Cerebellar cortex (tissue), 1 donor: ENCODE measurements at places on chromosomes 7 and 10.
A peak's percentile ranks its signal among the peaks of the same experiment; 100 is the strongest.

GRCh38 chr10:58781873-58782488 is 269.3 kb downstream of the BICC1 start:
- peak; percentile 70 for DNase-seq

DNA sequence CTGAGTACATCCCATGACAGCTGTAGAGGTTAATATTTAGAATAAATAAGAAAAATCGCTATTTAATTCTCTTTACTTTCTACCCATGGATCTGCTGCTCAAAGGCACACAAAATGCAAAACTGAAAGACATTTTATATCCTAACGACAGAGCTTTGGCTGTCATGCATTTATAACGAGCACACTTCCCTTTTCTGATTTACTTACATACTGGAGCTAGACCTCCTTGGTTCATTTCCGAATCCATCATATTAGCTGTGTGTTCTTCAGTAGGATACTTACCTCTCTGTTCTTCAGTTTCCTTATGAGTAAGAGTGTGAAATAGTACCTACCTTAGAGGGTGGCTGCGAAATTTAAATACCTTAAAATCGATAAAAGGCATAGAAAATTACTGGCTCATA is 10.9 kb downstream of the CALCR start:
- DNase-seq, result no peak

GRCh38 chr7:82672078-82672477 is 228.5 kb upstream of the CACNA2D1 start:
- DNase-seq, result no peak

DNA sequence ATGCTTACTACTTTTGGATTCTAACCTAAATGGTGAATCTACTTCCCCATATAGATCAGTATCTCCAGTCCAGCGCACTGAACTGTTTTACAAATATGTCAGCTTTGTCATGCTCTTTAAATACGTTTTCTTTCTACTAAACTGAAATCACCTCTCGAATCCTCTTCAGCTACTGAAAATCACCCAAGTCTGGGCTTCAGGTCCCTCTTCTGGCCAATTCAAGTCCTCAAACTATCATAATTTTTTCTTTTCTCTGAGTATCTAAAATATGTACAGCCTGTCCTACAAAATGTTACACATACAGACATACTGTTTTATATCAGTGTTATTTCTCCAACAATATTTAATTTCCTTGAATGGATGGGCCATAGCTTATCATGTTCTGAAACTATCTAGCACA is 84.2 kb downstream of the CACNA2D1 start:
- no peak for DNase-seq

DNA sequence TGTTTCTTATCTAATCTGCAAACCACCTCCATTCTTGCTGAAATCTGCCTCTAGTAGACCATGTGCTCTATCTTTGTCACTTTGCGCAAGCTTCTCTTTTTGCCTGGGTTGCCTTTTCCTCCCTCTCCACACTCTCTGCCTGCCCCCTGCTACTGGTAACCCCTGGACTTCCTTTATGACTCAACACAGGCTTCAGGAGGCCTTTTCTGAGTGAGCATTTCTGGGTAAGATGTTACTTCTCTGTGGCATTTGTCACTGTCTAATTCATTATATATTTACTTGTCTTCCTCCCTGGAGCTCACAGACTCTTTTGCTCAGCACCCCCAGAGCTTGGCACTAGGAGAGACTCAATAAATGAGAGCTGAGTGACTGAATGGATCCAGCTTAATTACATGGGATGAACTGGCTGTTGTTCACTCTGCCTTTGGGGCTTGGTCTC is 8.4 kb downstream of the GOLGA7B start:
- no peak for DNase-seq

GRCh38 chr10:116627386-116627933 is 6.7 kb downstream of the PNLIPRP2 start:
- DNase-seq, result no peak

GRCh38 chr10:72027498-72027897 is 60.9 kb downstream of the SPOCK2 start:
- no peak for DNase-seq

DNA sequence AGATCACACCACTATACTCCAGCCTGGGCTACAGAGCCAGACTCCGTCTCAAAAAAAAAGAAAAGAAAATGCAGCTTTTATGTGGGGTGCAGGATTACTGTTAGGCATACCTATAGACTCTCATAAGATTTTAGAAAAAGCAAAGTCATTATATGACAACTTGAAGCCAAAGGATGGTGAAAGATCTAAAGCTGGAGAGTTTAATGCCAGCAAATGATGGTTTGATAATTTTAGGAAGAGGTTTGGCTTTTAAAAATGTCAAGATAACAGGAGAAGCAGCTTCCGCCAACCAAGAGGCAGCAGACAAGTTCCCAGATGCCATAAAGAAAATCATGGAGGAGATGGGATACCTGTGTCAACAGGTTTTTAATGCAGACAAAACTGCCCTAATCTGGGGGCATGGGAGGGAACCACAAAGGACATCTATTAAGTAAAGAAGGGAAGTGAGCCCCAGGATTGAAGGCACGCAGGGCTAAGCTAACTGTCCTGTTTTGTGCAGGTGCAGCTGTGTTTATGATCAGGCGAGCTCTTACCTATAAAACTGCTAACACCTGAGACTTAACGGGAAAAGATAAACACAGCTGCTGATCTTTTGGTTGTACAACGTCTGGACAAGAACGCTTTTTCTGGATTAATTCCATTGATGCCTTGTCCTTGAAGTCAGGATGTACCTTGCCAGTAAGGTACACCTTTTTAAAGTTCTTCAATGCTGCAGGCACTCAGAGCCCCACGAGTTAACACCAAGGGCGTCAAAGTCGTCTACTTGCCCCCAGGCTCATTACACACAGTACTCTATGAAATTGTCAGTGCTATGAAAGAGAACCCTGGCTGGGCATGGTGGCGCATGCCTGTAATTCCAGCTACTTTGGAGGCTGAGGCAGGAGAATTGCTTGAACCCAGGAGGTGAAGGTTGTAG is 10.5 kb upstream of the ANKRD61 start:
- DNase-seq, result no peak

- no peak for DNase-seq
These were observed 61.5 kb upstream of the NKX6-2 start for GRCh38 chr10:132847416-132847777.
